ENCODE measurements at places on chromosomes 7 and 10.

DNA sequence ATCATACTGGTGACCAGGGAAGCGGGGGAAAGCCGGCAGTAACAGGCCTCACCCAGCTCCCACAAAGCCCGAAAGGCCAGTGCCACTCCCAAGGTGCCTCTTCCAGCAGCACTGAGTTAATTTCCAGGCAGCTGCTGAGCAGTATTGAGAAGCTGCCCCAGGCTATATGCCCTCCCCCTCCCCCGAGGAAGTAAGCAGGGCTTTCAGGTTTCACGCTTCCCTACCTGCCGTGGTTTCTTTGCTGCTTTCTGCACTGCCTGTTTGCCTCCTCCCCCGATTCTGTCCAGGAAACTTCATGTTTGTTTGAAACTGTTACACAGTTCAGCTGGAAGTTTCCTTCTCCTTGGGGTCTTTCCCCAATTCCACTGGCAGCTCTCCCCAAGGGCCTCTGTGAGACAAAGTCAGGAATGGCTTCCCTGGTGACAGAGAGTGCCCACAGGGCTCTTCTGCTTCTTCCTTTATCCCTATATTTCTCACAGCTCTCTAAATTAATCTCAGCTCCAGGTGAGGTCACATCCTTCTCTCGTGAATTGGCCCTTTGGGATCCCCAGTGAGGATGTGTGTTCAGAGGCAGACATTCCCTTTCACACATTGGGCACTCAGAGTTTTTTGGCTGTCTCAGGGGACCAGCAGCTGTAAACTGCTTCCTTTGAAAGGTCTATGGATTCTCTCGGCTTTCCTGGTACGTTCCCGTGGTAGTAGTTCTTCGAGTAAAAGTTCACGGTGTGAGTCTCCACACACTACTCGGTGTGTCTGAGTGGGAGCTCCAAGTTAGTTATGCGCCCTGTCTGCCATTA is 19.4 kb downstream of the C1GALT1 start:
- DNase-seq, result no peak

GRCh38 chr7:141785706-141786552 is 4.1 kb upstream of the TAS2R5 start:
- peak; percentile 73 for DNase-seq

DNA sequence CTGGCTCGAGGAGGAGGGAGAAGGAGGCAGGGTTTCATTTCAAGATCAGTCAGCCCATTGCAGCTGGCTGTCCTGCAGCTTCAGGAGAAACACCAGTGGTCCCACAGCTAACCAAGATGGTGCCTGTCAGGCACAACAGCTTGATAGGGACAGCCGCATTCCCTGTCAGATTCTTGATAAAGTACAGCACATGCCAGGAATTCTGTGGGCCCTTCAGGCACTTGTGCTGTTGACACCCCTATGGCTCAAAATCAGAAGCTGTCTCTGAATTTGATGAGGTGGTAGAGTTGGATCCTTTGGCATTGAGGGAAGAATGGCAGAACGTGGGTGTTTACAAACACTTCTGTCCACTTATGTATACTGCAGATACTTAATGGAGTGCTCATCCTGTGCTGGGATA is 354.3 kb downstream of the KCNMA1 start:
- DNase-seq, result no peak

DNA sequence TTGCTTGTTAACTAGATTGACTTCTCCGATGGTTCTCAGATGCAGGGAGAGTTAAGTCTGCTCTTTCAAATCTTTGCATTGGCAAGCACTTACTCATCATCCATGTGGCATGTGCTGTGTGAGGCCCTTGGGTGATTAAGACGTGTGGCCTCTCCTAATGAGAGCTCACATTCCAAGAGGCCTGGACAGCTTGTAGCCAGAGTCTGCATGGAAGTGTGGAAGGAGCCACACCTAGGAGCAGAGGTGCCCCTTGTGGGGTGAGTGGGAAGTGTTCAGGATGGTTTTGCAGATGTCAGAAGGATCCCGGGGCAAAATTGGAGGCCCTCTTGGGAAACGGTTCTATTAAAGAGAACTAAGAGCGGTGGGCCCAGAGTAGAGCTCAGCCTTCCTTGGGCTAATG is 225.9 kb downstream of the PAXIP1 start:
- DNase-seq, result no peak

DNA sequence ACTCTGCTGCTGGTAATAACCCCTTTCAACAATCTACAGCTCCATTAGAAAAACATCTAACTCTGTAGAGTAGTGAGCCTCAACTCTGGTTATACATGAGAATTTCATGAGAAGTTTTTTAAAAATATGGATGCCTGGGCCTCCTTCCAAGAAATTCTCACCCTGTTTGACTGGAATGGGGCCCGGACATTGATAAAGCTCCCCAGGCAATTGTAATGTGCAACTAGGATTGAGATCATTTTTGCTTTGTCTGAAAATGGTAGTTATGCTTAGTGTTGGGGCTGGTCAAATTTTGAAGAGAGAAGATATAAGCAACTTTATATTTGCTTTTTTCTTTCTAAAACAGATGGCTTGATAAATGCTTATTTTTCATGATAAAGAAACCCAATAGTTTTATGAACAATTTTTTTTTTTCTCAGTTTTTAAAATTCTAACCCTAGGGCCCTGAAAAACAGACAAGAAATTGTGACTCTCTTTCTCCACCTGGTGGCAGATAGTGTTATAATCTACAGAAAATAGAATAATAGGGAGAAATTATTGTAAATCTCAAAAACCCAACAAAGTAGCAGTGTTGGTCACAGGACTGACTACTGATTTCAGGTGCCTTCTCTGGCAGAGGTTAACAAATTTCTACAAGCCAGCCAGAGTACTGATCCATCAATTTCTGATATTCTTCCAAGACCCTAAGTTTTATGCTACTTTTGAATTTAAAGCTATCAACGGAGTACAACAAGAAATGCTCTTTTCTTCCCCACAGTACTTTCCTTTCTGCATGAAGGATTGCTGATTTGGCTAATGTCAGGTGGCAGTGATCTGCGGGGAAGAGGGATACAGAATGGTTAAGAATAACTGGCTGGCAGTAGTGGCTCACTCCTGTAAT is 174.8 kb downstream of the DKK1 start:
- DNase-seq, result peak; percentile 37

- DNase-seq, result no peak
Measured at GRCh38 chr10:110916554-110917346, 2.2 kb downstream of the BBIP1 start.

GRCh38 chr7:55486192-55486590 is 86.1 kb downstream of the VOPP1 start:
- DNase-seq, result no peak

GRCh38 chr7:70237256-70237655 is 639.0 kb downstream of the AUTS2 start:
- no peak for DNase-seq

- peak; percentile 63 for DNase-seq
Measured at GRCh38 chr7:151744656-151745638, 132.0 kb downstream of the PRKAG2 start.

DNA sequence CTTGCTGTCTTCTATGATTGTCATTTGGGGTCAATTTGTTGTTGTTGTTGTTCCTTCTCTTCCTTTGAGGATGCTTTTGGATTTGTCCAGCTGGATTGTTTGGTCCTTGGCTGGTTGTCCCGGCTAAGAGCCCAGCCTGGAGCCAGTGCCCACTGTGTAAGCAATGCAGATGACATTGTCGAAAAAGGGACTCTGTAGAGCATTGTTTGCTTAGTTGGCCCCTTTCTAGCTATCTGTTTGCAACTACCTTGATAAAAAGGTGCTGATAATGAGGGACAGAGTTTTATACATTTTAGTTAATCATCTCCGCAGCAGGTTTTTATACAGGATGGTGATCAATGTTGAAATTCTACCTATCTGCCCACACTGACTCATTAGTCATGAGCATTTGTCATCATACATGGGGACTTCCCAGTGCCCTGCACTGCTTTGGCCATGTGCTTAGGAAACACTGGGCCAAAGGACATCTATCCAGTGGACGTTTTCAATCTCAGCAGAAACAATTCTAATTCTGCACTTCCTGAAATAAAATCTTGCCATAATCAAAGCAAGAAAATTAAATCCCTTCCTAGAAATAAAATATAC is 311.9 kb downstream of the GRM8 start:
- no peak for DNase-seq

DNA sequence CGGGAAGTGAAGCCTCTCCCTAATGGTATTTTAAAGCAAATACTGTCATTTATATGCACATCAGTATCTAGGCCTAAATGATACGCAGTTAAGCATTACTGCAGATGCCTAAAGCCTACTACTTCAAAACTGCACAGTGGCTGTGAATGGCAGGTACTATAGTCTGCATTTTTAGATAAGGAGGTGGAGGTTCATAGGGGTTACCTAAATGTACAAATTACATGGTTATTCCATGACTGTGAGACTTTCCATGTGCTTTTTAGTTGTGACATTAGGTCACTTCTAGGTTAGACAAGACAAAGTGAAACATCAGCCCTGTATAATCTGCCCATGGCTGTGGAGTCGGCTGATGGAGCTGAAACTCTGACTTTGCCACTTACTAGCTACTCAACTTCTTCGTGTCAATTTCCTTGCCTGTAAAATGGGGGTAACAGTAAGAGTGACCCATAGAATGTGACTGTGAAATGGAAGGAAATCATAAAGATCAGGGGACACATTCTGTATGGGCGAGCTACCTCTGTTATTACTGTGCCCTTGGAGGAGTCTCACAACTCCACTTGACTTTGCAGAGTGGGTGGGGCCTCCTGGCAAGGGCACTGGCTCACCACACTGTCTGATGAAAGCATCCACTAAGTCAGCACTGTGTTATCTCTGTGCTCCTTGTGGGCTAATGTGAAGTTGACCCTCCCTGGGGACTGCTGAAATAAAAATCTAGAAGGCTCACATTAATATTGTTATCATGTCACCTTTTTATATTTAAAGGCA is 239.4 kb downstream of the TNS3 start:
- DNase-seq, result no peak

DNA sequence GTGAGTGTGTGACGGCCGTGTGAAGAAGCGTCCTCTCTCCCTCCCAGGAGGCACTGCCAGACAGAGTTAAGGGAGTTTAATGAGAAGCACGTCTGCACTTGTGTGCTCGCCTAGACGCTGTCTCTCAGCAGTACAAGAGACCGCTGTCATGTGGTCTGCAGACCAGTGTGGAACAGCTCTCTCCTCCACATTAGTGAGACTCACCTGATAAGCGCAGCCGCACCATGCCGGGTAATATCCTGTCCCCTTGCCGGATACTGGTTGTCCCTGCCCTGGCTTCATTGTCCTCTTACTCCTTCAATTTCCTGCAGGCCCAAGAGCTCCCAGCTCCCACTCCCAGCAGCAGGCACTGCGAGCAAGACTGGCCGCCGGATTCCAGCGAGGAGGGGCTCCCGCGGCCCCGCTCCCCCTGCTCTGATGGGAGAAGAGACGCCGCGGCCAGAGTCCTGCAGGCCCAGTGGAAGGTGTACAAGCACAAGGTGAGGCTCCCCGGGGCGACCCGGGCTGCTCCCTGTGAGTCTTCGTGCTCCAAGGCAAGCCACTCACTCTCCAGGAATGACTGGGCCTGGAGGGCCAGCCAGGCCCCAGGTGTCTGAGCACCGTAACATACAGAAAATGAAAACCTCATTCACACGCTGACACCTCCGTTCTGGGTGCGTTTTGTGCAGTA is 33.5 kb upstream of the TTYH3 start:
- no peak for DNase-seq

- peak; percentile 91 for DNase-seq
Measured at GRCh38 chr10:112803961-112804401, 146.1 kb upstream of the TCF7L2 start.

DNA sequence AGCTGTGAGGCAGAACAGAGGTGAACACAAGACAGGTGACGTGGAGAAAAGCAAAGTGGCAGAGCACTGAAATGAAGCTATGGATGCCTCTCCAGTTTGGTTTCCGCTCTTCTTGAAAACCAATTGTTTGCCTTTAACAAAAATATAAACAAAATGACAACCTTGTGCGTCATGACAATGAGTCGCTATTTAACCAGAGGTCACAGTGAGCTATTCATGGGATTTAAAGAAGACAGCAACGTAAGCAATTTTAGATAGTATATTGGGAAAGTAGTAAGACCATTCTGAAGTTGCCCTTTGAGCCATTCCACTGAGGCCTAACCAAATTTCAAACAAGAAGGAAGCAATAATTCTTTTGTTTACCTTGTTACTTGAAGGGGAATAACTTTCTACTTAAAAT is 15.2 kb upstream of the LRRTM3 start:
- no peak for DNase-seq

DNA sequence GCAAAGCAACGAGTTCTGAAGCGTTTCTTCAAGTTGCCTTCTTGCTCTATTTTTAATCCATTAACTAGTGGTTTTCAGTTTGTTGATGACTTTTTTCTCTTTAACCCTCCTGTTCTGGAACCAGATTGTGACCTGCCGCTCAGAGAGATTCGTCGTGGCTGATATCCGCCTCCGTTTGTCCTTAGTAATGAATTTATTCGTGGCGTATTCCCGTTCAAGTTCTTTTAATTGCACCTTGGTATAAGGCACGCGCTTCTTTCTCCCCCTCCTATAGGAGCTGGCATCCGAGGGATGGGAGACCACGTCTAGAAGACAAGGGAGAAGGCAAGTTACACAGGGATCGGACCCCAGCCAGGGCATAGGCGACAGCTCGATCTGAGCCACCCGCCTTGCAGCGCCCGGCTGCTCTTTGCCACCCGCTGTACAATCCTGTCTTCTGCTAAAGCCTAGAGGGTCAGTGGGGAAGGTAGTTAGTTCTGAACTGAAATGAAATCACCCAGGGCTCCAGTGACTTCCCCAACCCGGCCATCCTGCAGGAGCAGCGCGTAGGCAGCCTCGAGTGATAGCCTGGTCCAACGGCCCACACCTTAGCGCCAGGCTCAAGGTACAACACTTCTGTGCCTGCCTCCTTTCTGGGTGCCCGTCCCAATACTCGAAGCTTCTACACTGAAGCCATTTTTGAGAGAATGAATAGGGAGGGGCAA is 1.6 kb downstream of the HOXA13 start:
- no peak for DNase-seq

DNA sequence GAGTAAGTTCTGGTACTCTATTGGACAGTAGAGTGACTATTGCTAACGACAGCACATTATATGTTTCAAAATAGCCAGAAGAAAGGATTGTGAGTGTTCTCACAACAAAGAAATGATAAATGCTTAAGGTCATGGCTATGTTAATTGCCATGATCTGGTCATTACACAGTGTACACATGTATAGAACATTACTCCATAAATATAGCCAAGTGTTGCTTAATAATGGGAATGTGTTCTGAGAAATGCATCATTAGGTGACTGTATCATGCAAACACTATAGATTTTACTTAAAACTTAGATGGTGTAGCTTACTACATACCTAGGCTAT is 19.6 kb downstream of the EPC1 start:
- no peak for DNase-seq

GRCh38 chr7:31408140-31408729 is 67.7 kb upstream of the NEUROD6 start:
- no peak for DNase-seq

- no peak for DNase-seq
Measured at GRCh38 chr10:22634093-22634492, 80.3 kb downstream of the PIP4K2A start.

GRCh38 chr7:122212754-122213153 is 68.7 kb upstream of the AASS start:
- DNase-seq, result no peak

GRCh38 chr7:17633067-17633466 is 307.2 kb downstream of the SNX13 start:
- no peak for DNase-seq

- DNase-seq, result no peak
Measured at GRCh38 chr7:156056534-156056933, 244.3 kb upstream of the SHH start.

- DNase-seq, result no peak
Measured at GRCh38 chr10:87593702-87594101, 66.0 kb upstream of the PAPSS2 start.
